Activated naive CD8-positive, alpha-beta T cell treated with anti-CD3 and anti-CD28 coated beads for 36 hours (primary cell): ENCODE measurements at places on chromosomes 6 and 20. TPM values are rescaled to one million over a fixed set of nuclear protein-coding genes. Genes with fewer than 3 reads are reported as not detected.

GRCh38 chr20:46670585-46671584, 18.4 kb downstream of the TP53RK start:
- no peak for DNase-seq

DNA sequence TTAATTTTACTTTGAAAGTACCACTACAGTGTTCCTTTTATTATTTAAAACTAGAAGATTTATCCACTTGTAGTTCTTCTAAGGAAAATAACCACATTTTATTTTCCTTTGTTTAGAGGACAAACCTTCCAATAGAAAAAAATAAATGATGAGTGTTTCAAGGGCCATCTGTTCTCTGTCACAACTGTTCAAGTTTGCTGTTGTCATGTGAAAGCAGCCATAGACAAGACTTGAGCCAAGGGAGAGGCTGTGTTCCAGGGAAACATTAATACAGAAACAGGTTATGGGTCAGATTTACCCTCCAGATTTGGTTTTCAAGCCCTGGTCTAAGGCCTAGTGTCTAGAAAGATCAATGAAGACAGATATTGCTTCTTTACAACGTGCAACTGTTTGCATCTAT, 463.6 kb downstream of the C6orf118 start:
- DNase-seq = no peak

GRCh38 chr6:145373826-145374225, 361.5 kb downstream of the EPM2A start:
- DNase-seq = no peak

DNA sequence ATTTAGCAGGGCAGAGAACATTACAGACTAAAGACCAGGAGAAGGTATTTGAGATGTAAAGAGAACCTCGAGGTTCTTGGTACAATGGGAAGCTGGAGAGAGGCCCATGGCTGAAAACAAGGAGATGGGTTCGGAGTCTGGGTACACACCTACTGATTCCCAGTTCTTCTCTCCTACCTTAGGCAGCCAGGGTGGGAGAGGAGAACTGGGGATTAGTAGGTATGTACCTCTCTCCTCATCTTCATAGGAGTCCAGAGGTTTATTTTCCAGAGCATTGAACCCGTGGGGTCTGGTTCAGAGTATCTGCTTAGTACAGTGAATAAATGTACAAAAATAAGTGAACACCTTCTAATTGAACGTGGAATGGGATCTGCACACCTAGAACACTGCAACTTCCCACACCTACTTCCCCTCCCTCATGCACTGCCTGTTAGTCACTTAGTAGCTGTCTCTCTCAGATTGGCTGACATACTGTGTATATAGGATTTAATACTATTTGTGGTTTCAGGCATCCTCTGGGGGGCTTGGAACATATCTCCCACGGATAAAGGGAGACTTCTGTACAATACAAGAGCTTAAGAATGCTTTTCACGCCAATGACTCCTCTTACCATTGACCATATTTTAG, 23.5 kb upstream of the NUP153 start:
- DNase-seq = no peak

GRCh38 chr6:147023581-147023980, 180.6 kb upstream of the STXBP5 start:
- no peak for DNase-seq

GRCh38 chr6:155004576-155005372, 9.7 kb downstream of the TIAM2 start:
- DNase-seq = no peak

DNA sequence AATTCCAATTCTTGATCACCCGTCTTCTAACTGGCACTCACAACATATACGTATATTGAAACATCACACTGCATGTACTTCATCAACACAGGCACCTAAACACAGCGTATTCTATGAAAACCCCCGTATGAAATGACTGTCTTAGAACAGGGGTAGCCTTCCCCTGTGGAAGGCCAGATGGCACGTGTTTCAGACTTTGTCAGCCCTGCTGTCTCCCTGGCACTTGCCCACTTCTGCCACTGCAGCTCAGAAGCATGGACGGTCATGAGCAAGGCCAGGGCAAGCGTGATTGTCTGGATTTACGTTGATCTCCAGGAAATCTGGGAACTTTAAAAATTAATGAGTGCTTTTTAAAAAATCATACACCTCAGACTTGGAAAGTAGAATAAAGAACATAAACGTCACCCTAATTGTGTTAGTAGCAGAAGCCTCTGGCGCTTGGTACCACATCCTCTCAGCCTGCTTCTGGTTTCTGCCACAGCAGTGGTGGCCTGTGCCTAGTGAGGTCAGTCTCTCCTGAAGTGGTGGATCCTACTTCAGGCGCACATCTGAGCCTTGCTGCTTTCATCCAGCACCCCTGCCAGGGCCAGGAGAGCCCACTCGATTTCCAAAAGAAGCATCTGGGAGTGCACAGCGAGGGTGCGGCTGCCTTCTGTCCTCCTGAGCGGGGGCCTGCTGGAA, 18.3 kb downstream of the PDE10A start:
- DNase-seq = no peak

GRCh38 chr20:9038791-9039535, 29.9 kb upstream of the PLCB4 start:
- DNase-seq = no peak

DNA sequence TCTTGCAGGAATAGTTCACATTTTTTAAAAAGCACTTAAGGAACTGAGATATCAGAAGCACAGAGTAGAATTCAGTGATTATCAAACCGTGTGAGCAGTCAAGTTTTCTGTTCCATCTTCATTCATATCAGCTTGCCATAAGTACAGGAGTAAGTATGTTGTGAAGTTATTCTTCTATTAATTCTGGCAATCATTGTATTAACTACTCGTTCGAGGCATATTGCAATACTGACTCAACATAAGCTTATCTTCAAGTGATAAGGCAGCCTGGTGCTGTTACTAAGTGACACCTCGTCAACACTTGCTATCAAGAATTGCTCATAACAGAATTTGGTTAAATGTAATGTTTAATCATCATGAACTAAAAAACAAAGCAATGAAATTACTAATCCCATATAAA, 75.7 kb upstream of the SNX9 start:
- no peak for DNase-seq

GRCh38 chr6:106804346-106805335, 169.9 kb downstream of the CD24 start:
- DNase-seq = no peak

DNA sequence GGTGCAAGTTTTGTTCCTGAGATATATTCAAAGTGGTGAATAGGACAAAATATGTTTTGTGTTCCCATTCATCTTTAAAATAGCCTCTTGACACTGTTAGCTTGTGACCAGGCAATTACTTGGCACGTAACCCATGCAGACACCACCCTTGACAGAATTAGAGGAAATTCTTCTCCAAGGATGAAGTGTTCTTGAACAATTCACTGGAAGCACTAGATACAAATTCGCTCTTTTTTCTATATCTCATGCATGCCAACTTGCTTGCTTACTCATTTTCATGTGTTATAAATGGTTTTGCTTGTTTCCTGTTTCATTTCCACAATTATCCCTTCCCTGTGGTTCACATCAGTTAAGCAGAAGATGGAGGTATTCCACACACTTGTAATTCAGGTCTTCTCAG, 105.2 kb upstream of the MAN1A1 start:
- DNase-seq = no peak

MROH8 gene
- total RNA-seq = 2.2 TPM

TINAG gene
- total RNA-seq = not detected

ZC3H12D gene
- total RNA-seq = 28.0 TPM

RAB32 gene
- total RNA-seq = not detected
